T-cell (primary cell): ENCODE measurements at places on chromosomes 1 and 21.

GRCh38 chr1:76625886-76626678 lies 241.2 kb upstream of the ST6GALNAC5 start:
- no peak for DNase-seq

DNA sequence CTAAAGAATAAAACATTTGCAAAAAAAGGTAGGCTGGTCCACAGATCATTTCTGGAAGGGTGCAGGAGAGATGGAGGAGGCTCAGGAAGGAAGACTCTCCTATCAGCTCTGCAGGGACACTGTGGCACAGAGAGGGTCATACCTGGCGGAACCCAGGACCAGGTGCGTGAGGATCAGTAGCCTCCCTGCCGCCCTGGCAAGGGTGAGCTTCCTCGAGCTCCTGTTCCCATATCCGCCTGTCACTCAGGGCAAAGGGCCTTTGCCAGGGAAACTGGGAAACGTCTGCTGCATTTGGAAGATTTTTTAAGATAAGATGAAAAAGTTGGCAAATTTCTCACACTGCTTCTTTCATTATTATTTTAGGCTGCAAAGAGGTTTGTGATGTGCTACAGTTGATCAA lies 112.1 kb upstream of the TIAM1 start:
- no peak for DNase-seq

DNA sequence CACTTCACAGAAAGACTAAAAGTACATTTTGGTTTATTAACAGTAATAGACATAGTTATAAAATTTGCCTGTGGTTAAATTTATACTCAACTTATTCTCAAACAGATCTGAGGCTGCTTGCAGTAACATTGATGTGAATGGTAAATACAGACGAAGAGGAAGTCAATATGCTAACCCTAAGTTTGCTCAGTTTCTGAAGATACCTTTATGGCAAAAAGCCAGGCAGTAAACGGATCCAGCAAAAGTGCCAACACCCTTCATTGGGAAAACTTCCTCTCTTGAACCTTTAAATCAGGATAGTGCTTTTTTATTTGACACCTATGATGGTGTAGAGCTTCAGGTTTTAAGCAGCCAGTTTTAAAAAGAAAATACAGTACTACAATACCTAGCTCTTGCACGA lies 16.6 kb upstream of the CCDC181 start:
- DNase-seq = no peak

DNA sequence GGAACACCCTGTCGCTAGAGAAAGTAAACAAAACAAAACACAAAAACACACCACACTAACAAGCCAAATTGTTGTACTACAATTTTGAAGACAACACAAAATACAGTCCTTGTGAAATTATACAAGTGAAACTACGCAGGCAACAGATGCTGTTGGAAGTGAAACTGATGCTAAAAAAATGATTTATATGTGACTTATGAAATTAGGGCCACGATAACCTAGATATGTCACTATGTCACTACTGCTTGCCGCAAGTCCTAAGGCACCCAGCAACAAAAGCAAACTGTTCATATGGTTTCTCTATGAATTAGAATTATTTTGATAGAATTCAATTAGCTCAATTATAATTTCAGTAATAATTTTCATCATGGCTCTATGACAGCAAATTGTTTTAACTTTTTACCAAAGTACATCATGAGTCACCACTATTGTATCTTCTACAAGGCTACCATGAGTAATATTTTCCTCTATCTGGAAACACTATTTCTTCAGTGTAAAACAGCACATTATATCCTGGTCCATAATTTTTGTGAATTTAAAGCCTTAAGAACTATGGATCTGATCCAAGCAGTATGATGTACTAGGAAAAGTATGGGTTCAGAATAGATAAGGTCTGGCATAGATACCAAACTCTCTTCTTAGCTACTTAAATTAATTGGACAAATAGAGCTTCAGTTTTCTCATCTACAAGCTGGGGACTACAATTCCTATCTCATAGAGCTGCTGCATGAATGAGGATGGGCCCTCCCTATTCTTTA lies 216.3 kb downstream of the COL11A1 start:
- no peak for DNase-seq

DNA sequence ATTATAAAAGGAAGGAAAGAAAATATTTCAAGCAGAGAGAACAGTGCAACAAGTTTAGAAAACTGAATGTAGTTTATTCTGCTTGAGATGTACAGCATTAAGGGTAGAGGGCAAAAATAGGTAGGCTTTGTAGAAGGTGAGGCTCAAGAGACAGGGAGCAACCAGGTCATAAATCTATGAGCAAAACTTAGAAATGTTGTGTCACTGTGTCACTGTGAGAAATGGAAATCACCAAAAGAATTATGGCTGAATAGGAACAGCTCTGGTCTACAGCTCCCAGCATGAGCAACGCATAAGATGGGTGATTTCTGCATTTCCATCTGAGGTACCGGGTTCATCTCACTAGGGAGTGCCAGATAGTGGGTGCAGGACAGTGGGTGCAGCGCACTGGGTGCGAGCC lies 53.6 kb downstream of the TNFSF4 start:
- DNase-seq = no peak

GRCh38 chr1:198287916-198288315 lies 131.1 kb downstream of the NEK7 start:
- DNase-seq = no peak

- DNase-seq = no peak
Measured at GRCh38 chr1:79592707-79593106, 586.2 kb upstream of the ADGRL4 start.

- no peak for DNase-seq
Measured at GRCh38 chr1:97943354-97943753, 22.5 kb upstream of the DPYD start.

DNA sequence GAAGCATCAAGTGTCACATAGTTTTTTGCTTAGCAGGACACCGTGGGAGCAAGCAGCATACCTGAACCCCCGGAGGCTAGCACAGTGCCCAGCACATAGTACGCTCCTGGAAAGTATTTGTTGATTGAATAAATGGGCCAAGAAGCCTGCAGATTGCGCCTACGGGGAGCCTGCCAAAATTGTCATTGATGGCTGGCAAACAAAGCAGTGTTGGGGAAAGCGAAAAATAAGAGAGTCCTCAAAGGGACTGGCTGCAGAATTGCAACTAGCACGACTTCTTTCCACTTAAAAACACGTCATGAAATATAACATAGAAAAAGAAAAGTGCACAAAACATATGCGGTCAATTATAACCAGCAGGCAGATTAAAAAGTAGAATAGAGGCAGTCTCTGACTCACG lies 125.2 kb upstream of the GALNT2 start:
- DNase-seq = no peak

DNA sequence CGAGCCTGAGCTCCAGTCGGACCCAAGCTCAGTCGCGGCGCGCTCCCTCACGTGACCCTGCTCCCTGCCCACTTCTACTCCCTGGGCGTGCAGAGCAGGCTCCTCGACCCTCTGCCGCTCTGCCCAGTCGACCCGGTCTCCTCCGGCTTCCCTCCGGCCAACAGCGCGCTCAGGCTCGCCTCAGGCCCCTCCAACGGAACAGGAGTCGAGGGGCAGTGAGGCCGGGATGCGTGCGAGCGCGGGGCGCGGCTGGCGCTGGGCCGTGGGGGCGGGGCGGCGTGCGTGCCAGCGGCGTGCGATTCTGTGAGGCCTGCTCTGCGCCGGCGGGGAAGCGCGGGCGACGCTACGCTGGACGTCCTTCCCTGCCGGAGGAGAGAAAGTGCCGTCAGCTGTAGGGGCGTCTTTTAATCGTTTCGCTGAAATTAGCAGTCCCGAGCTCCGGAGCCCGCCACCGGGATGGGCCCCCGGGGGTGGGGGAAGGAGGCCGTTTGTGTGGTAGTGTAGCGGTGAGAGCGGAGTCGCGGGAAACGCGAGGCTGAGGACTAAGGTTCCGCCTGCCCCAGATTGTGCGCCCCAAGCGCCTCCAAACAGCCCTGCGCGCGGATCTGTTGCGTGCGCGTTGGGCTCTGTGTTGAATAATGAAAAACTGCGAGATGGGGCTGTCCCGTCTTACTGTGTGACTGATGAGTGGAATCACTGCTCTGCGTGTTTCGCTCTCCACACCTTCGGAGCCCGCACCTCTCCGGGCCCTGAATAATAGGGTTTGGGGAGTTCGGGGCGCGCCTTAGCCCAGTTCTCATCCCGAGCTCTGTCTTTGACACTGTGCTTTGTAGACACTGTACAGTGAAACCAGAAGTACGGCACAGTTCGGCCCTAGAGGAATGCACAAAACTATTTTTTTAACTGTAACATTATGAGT lies at the start of gene ACBD6:
Gene ACBD6 (minus strand): TSS at position 217 of the 919 bp plus-strand sequence. CDS start 311 bp downstream, outside the sequence.
- DNase-seq = peak; percentile 88

DNA sequence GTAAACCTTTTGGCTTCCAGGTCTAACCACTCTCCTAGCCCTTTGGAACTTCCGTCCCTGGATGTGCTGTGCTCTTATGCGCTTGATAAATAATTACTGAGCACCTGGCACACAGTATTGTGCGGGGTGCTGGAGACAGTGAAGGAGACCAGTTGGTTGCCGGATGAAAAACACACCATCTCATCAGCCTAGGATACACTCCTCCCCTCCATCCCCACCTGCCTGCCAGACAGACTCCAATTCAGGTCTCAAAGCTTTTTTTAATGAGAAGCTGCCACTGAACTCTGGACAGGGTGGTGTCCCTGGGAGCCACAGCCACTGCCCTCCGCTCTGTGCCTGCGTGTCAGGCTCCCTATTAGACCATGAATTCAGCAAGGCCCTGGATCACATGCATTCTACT lies 9.2 kb downstream of the GNB1 start:
- DNase-seq = no peak

DNA sequence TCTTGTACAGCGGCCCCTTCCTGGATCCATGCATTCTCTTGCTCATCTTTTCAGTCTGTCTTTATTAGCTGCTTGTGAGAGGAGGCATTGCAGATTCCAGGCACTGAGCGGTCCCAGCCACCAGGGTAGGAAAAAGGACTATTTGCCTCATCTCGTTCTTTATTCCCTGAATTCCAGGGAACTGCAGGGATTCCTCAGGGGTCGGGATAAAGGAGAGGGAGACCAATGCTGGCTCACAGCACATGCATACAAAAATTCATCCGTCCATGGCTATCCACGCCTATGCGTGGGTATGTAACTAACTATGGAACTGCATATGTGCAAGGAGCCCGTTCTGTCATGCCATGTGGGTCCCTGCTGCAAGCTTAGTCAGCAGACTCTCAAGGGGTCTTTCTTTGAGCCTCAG lies 879 bp upstream of the PLPPR5 start:
- no peak for DNase-seq

DNA sequence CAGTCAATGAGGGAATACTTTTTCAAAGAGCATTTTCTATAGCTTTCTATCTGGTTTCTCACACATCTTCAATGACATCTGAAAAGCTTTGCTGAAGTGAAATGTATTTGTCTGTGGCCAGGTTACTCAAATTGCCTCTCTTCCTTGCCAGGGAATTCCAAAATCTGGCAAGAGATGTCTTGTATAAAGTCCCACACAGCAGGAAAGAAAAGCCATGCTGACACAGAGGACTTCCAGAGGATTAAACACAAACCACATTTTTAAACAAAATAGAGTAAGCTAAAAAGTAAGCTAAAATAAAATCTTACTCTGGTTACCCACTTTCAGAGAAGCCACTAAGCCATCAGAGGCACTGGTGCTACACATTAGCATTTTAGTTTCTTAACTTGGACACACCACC lies 93.1 kb upstream of the BCAR3 start:
- no peak for DNase-seq

- no peak for DNase-seq
Measured at GRCh38 chr1:99497690-99498089, 148.2 kb upstream of the PALMD start.

- DNase-seq = no peak
Measured at GRCh38 chr1:66778266-66778665, 22.8 kb downstream of the INSL5 start.

- DNase-seq = peak; percentile 78
Measured at GRCh38 chr1:209769171-209769904, 13.5 kb downstream of the TRAF3IP3 start.

DNA sequence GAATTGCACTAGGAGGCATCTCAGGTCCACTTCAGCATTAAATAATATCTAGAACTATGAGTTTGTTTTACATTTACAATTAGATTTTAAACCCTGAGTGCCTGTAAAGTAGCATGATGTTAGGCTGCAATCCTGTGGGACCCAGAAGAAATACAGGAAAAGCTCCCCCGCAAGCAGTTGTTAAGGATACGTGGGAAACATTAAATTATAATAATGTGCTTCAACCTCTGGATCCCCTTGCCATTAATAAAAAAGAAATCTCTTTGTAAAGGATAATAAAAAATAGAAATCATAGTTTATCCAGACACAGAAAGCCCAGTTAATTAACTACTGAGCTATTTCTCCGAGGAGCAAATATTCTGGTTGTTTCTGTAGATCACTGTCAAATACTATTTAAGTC lies 106.0 kb downstream of the PCNX2 start:
- no peak for DNase-seq

DNA sequence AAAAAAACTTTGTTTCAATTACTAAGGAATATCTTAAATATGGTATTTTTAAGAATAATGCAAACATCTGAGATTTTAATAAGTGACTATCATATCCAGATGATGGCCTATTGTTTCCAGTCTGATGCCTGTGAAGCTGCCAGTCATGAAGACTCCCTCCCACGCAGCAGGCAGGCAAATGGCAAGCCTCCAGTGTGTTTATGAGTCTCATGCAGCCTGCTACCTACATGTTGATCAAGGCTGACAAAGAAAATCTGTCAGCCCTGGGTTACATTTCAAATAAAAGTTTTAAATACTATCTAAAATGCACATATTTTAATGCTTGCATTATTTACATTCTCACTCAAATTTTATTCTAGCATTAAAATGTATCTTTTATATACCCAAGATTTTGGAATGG lies 137.6 kb upstream of the RNPC3 start:
- no peak for DNase-seq

DNA sequence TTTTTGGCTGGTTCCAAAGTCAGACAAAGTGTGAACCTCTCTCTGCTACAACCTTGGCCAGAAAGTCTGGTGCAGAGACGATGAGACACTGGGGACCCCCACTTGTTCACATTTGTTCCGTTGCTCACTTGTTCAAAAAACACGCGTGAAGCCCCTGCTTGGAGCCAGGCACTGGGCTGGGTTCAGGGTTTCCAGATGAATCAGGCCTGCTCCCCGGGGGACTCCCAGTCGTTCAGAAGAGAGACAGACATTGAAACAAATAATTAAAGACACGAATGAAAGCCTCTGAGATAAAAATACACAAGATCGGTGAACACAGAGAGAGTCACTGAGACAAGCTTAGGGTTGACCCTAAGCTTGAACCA lies 101.5 kb upstream of the RUNX3 start:
- DNase-seq = no peak

DNA sequence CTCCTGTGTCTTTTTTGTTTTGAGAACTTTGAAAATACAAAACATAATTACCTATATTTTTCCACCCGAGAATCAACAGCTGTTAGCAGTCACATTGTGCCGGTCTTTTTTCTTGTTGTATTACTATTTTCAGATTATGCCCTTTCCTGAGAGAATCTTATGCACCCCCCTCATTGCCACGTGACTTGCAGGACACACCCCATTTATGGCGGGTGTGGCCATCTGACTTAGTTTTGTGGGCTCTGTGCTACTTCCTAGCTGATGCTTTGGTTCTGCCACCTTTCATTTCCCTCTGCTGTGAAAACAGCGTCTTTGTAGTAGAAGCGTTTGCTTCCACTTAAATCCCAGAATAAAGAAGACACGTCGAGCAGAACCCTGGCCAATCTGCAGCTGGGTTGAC lies 82.8 kb upstream of the SOX13 start:
- peak; percentile 10 for DNase-seq

GRCh38 chr21:44820851-44821250 lies 3.0 kb upstream of the SUMO3 start:
- DNase-seq = no peak

- DNase-seq = no peak
Measured at GRCh38 chr1:209116705-209117104, 466.8 kb upstream of the CAMK1G start.

- no peak for DNase-seq
Measured at GRCh38 chr1:173549813-173550212, 53.1 kb downstream of the SLC9C2 start.

GRCh38 chr1:170671629-170671963 lies 7.7 kb downstream of the PRRX1 start:
- no peak for DNase-seq
